ENCODE measurements at places on chromosomes 3 and 15.

- H3K27me3 ChIP-seq: no peaks in the 10 kb centered on the region
- H3K27ac ChIP-seq: peak overlapping the region; percentile 99
- H3K4me1 ChIP-seq: peaks cover 2% of the 10 kb centered on the region
Observed at GRCh38 chr3:71582612-71583565, 639 bp downstream of the FOXP1 start.

- no peaks in the 10 kb centered on the region for H3K27me3 ChIP-seq
- no peak overlapping the region for H3K27ac ChIP-seq
- no peaks in the 10 kb centered on the region for H3K36me3 ChIP-seq
- H3K4me1 ChIP-seq: no peaks in the 10 kb centered on the region
Observed at GRCh38 chr3:60916546-60916945, 334.7 kb downstream of the FHIT start.

DNA sequence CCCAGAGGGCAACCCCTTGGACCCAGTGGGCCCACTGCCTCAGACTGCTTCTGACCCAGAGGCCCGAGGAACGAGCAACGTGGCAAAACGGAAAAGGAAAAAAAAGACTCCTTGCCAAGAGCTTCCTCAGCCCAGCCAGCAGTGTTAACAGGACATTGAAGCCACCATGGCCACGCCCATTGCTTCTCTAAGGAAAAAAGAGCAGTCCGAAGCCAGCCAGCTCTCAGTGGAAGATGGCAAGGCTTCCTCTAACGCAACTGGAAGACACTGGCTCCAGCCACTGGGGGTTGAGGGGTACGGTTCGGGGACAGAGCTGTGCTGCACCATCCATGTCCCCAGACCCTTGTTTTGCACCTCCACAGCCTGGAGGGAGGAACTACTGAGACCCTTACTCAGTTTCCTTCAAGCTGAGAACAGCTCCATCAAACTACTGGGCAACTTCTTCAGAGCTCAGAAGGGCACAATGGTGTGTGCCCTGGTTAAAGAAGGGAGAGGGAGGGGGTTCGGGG lies 10.7 kb downstream of the BMF start:
- no peak overlapping the region for H3K4me3 ChIP-seq
- peaks cover 62% of the 10 kb centered on the region for H3K4me1 ChIP-seq
- H3K27ac ChIP-seq: peak overlapping the region; percentile 89
- peak; percentile 60 for DNase-seq

- H3K27ac ChIP-seq: no peak overlapping the region
- no peak for DNase-seq
- H3K36me3 ChIP-seq: no peaks in the 10 kb centered on the region
- no peaks in the 10 kb centered on the region for H3K27me3 ChIP-seq
- no peak overlapping the region for H3K4me3 ChIP-seq
Observed at GRCh38 chr3:197804511-197804910, 13.5 kb downstream of the LRCH3 start.

DNA sequence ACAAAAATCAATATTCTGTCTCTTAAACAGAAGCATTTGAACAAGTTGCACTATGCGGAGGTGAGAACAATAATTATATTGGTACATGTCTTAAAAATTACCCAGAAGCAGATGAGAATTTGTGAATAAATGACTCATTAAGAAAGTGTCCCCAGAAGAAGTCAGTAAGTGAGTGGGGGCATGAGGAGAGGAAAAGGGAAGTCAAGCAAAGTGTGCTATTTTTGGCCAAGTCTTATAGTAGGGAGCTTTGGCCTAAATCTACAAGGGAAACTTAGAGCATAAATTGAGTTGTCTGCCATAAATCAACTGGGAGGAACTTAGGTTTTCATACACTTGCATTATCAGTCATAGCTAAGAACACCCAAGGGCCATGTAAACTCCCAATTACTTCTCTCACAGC lies 86.9 kb upstream of the SATB1 start:
- H3K4me1 ChIP-seq: no peaks in the 10 kb centered on the region
- H3K36me3 ChIP-seq: no peaks in the 10 kb centered on the region
- no peak overlapping the region for H3K27ac ChIP-seq

- H3K4me1 ChIP-seq: no peaks in the 10 kb centered on the region
- DNase-seq: no peak
- H3K4me3 ChIP-seq: no peak overlapping the region
- no peak overlapping the region for H3K27ac ChIP-seq
- H3K27me3 ChIP-seq: no peaks in the 10 kb centered on the region
Observed at GRCh38 chr15:66323312-66323928, 30.1 kb downstream of the DIS3L start.

DNA sequence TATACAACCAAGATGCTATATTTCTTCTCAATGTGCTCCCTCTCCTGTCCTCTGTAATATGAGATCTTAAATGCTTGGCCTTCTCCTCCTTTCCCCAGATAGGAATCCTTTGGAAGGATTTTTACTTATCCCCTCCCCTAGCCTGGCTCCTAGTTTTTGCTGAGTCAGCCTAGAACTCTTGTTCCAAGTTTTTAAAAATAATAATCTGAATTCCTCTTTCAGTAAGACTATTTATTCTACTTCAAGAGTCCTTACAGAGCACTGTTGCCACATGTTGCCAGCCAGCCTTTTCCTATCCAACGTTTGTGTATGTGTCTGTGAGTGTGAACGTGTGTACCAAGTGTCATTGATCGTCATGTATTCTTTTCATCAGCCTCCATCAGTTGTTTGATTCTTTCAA lies 11.0 kb upstream of the KCNMB2 start:
- H3K36me3 ChIP-seq: no peaks in the 10 kb centered on the region
- no peaks in the 10 kb centered on the region for H3K27me3 ChIP-seq
- no peak overlapping the region for H3K4me3 ChIP-seq
- DNase-seq: no peak
- no peak overlapping the region for H3K27ac ChIP-seq
- no peaks in the 10 kb centered on the region for H3K4me1 ChIP-seq

- no peak overlapping the region for H3K27ac ChIP-seq
- H3K4me3 ChIP-seq: no peak overlapping the region
- DNase-seq: no peak
- peaks cover 10% of the 10 kb centered on the region for H3K36me3 ChIP-seq
- H3K4me1 ChIP-seq: peaks cover 4% of the 10 kb centered on the region
Observed at GRCh38 chr15:52243286-52243685, 52.1 kb upstream of the GNB5 start.

DNA sequence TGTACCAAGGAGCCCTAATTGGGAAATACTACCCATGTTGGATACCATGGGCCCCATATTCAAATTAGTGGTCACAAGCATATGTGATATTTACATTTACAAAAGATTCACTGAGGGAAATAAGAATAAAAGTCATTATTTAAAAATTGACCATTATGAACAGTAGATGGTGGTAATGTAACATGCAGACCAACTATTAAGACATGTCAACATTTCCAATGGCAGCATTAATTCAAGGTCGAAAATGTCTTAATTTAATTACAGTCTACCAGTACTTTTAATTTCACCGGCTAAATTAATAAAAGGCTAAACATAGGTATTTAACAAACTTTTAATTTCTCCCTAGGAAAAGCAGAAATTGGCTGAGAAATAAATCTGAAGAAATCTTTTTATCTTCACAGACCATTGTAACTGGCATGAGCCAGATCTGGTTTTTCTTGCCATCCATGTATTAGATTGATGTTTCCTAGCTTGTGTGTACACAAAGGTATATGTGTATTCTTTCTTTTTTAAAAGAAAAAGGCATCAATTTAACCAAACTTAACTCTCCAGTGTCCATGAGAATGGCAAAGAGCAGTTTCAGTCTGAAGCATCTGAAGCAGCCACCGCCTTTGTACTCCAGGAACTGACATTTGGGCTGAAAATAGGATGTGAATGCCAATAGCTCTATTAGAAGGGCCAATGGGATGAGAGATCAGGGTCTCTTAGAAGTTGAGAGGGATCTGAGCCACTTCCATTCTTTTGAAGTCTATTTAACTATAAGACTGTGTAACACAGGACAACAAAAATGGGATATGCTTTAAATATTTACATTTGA lies 26.6 kb downstream of the NEK11 start:
- H3K4me3 ChIP-seq: no peak overlapping the region
- no peaks in the 10 kb centered on the region for H3K27me3 ChIP-seq
- peak; percentile 22 for DNase-seq
- no peaks in the 10 kb centered on the region for H3K4me1 ChIP-seq

DNA sequence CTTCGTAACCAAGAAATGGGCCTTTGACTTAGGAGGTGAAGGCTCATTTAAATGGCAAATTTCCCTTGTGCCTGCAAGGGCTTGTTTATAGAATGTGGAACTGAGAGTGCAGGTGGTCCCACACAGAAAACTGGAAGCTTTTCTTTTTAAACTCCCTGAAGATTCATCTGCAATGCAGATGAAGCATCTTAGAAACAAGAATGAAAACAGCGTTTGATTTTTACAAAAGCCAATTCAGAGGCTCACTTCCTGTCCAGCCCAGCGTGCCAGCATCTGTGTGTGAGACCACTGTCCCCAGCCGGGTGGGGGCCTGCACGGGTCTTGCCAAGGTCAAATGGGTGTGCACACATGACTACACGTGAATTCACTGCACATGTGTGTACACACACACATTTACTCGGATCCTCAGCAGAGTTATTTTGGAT lies 94.7 kb downstream of the LINGO1 start:
- peaks cover 9% of the 10 kb centered on the region for H3K4me1 ChIP-seq
- no peaks in the 10 kb centered on the region for H3K36me3 ChIP-seq
- H3K4me3 ChIP-seq: no peak overlapping the region
- H3K27me3 ChIP-seq: peaks cover 26% of the 10 kb centered on the region
- DNase-seq: no peak

GRCh38 chr15:98324341-98324970 lies 323.9 kb upstream of the IGF1R start:
- DNase-seq: no peak
- H3K36me3 ChIP-seq: no peaks in the 10 kb centered on the region
- no peak overlapping the region for H3K27ac ChIP-seq
- H3K4me1 ChIP-seq: no peaks in the 10 kb centered on the region

DNA sequence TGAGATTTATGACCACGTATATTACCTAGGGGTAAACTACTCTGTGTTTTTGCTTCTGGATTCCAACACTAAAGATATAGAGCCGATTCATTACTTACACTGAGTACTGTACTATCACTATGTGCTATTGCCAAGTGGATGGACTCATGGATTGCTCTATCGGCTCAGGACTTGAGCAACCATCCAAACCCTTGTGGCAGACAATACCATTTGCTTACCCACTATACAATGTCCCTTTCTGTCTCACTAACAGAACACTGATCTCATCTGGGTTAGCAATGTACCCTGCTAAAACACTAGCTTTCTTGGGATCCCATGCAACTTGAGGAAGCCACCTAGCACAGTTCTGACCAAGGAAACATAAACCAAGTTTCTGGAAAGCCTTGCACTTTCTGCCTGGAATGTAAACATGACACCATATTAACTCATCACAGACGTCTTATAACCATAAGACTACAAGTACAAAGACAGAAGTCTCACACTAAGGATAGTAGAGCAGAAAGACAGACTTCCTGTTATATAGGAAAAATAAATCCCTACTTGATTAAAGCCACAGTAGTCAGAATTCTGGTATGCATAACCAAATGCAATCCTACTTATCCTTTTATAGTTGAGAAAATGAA lies 38.6 kb downstream of the HACD2 start:
- no peak overlapping the region for H3K4me3 ChIP-seq
- H3K36me3 ChIP-seq: peaks cover 15% of the 10 kb centered on the region
- H3K4me1 ChIP-seq: no peaks in the 10 kb centered on the region
- no peak overlapping the region for H3K27ac ChIP-seq

GRCh38 chr15:71013446-71013845 lies 101.8 kb upstream of the THSD4 start:
- no peaks in the 10 kb centered on the region for H3K27me3 ChIP-seq
- H3K36me3 ChIP-seq: no peaks in the 10 kb centered on the region
- no peak overlapping the region for H3K4me3 ChIP-seq

- no peaks in the 10 kb centered on the region for H3K36me3 ChIP-seq
- H3K27me3 ChIP-seq: no peaks in the 10 kb centered on the region
- DNase-seq: no peak
- peaks cover 2% of the 10 kb centered on the region for H3K4me1 ChIP-seq
Observed at GRCh38 chr3:134136604-134137003, 106.9 kb upstream of the SLCO2A1 start.

GRCh38 chr15:57312318-57313133 lies 63.8 kb upstream of the CGNL1 start:
- no peak overlapping the region for H3K27ac ChIP-seq
- H3K27me3 ChIP-seq: no peaks in the 10 kb centered on the region
- H3K4me1 ChIP-seq: no peaks in the 10 kb centered on the region
- DNase-seq: no peak
- no peaks in the 10 kb centered on the region for H3K36me3 ChIP-seq
- H3K4me3 ChIP-seq: no peak overlapping the region

DNA sequence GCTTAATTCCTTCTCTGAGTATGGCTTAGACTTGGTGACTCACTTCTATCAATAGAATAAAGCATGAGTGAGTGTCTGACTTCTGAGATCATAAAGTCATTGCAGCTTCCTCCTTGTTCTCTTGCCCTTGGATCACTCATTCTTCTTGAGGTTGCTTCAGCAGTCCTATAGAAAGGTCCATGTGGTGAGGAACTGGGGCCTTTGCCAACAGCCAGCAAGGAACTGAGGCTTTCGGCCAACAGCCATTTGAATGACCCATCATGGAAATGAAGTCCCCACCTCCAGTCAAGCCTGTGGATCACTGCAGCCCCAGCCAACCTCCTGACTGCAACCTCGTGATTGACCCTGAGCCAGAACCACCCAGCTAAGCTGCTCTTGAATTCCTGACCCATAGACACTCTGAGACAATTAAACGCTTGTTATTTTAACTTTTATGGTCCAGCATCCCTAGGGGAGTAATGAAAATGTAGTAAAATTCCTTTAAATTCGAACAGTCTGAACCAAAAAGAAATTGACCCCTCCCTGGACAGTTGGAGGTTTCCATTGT lies 84.5 kb downstream of the WDR76 start:
- H3K4me1 ChIP-seq: peaks cover 15% of the 10 kb centered on the region
- no peaks in the 10 kb centered on the region for H3K36me3 ChIP-seq
- no peak overlapping the region for H3K27ac ChIP-seq
- H3K27me3 ChIP-seq: no peaks in the 10 kb centered on the region
- peak; percentile 62 for DNase-seq

DNA sequence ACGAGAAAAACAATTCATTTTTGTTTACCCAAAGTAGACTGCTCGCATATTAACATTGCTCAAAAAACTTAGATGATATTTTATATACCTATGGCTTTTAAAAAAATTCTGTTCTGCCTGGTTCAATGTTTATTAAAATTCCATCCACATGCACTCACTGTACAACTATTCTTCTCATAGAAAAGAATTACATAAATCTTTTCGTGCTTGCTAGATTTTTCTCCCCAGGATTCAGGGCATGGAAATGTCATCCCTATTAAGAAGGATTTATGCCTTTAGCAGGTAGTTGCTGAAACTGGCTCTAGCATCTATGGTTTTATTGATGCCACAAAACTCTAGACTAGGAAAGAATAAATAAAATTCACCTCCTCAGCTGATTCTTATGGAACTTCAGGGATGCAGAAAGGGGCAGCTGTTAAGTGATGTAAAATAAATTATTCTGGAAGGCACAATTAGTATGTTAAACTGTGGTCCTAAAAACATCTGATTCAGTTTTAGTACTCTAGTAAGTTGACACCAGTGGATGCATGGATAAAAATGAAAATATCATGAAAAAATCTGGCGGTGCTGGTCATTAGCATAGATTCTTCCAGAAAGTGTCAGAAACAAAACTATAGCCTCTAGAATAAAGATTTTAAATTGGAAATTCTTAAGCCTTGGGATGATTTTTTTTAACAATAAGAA lies 41.6 kb downstream of the AAGAB start:
- H3K27me3 ChIP-seq: no peaks in the 10 kb centered on the region
- no peaks in the 10 kb centered on the region for H3K4me1 ChIP-seq
- DNase-seq: no peak
- no peaks in the 10 kb centered on the region for H3K36me3 ChIP-seq

GRCh38 chr3:94862703-94863102 lies 799.8 kb downstream of the NSUN3 start:
- H3K4me1 ChIP-seq: no peaks in the 10 kb centered on the region
- H3K27me3 ChIP-seq: no peaks in the 10 kb centered on the region
- H3K36me3 ChIP-seq: no peaks in the 10 kb centered on the region
- H3K4me3 ChIP-seq: no peak overlapping the region
- no peak overlapping the region for H3K27ac ChIP-seq
- DNase-seq: peak; percentile 33

- H3K4me1 ChIP-seq: no peaks in the 10 kb centered on the region
- H3K36me3 ChIP-seq: no peaks in the 10 kb centered on the region
Observed at GRCh38 chr3:87553058-87553457, 276.7 kb upstream of the POU1F1 start.
